Bone marrow (tissue), 2 donors: ENCODE measurements at places on chromosomes 13 and 19.

GRCh38 chr13:20141238-20142022 lies 19.4 kb downstream of the GJA3 start:
- DNase-seq: no peak

DNA sequence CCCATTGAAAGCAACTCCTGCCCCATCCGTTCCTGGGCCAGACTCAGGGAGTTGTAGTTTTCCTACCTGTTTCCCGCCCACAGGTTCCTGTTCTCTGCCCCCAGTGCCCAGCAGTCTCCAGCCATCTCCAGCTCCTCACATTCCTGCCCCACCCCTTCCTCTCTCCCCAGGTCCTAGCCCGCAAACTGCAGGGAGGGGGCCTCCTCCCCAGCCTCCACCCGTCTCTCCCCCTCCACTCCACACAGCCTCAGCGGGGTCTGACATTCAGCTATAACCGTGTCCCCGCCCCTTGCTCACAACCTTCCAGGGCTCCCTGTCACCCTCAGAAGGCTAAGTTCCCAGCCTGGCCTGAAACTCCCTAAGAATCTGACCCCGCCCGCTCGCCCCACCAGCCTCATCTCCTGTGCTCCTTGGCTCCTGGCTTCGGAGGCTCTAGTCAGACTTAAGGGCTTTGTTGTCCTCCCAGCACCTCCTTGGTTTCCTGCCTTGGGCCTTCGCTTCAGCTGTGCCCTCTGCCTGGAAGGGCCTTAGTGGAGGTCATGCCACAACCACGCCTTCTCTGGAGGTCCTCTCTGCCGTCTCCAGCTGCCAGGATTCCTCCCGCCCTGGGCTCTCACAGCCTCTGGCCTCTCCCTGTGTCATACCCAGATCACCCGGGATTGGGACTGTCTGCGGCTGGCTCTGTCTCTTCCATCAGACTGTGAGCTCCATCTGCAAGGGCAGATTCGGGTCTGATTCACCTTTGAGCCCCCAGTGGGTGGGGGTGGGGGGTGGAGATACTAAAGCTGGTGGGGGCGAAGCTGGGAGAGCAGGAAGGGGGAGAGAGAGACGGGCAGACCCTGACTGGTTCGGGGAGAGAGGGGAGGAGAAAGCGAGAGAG lies 5.1 kb upstream of the SPACA6 start:
- no peak for DNase-seq

DNA sequence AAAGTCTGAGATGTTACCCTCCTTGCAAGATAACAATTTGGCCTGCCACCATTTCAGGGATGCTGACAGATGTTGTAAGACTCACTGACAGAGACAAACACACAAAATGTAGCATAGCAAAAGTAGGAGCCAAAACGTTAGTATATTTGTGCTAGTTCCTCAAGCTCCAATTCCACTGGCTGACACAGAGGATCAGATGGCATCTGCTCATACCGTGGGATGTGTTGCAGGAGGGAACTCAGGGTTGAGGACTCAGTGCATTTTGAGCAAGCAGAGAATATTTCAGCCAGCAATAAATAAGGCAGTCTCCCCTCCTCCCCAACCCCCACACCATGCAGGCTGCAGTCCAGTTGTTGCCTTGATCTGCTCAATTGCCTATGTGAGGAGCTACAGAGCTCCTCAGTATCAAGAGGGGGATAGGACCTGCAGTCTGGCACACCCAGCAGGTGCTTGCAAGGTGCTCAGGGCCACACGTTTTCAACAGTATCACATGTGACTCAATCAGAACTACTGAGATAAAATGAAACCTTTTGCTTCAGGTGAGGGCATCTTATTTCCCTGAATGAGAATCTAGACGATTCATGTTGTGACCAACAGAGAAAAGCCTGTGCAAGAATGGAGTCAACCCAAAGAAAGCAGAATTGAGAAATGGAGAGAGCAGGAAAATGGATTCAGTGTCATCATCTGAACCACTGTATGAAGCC lies 23.6 kb upstream of the LRCH1 start:
- DNase-seq: no peak

- no peak for DNase-seq
Measured at GRCh38 chr19:3518659-3519058, 12.5 kb downstream of the FZR1 start.

DNA sequence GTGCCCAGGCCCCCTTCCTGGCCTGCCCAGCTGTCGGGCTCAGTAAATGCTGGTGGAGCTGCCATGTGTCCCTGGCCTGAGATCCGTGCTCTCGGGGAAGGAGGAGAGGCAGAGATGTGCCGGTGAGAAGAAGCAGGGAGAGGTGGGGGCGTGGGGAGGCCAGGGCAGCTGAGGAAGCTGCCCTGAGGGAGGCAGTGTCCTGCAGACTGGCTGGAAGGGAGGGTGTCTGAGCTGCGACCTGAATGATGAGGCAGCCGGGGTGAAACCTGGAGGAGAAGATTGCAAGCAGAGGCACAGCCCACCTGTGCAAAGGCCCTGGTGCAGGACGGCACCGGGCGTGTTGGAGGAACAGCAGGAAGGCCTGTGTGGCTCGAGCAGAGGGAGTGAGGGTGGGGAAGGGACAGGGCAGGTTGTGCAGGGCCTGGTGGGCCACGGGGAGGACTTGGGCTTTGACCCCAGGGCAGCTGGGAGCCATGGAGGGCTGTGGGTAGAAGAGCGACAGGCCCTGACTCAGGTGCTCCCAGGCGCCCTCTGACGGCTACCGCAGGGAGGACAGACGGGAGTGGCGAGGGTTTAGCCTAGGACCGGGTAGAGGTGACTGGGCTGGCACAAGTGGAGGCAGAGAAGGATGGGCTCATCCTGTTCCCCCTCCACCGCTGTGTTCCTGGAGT lies 14.0 kb upstream of the CELF5 start:
- peak; percentile 47 for DNase-seq

GRCh38 chr19:45276284-45276687 lies 25.2 kb downstream of the MARK4 start:
- DNase-seq: no peak

DNA sequence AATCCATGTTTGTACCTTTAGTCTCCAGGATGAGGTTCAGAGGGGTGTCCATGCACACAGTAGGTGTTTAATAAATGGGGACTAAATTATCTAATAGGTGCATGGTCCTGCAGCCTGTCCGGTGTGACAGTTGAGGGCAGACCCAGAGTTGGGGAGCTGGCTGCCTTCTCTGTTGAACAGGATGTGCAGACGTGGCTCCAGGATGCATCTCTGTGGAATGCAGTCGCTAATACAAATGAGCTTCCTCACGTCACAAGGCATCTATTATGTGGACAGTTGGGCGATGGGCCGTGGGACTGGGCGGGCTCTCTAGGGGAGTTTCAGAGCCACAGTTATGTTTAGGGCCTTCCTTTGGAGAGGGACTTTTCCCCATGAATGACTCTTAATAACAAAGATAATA lies 71.0 kb downstream of the SIPA1L3 start:
- no peak for DNase-seq

GRCh38 chr13:106879806-106880205 lies 311.9 kb upstream of the ARGLU1 start:
- DNase-seq: no peak

DNA sequence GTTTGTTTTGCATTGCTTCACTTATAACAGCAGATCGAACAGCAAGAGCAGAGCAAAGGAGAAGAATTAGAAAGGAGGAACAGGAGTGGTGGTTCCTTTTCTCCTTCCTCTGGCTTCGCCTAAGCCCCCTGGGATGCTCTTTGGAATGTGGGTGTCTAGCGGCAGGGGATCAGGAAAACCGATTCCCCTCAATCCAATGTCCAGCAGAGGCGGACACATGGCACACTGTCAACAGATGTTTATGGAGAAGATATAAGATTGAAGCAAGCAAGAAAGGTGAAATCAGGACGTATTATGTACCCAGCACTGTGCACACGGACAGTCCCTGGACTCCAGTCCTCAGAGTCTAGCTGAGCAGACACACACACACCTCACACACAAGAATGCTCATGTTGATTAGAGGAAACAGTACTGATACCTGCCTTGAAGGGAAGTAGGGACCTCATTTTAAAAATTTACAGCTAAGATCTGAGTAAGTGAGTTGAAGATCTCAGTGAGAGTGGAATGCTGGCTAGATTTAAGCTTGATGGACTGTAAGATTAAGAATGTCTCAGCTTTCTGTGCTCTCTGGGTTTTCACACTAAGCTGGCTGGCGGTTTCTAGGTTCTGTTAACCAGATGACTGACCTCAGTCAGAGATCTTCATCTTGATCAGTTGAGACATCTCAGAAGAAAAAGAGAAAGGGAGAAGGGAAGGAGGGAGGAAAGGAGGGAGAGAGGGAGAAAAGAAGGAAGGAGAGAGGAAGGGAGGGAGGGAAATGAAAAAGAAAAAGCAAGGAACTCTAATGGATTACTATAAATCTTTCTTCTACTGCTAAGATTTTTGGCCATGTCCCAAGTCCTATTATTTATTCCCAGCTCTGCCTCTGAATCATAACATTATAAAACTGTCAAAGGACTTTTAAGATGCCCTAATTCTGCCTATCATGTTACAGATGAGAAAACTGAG lies 44.8 kb downstream of the FLT1 start:
- no peak for DNase-seq

- DNase-seq: no peak
Measured at GRCh38 chr13:94706843-94707399, 5.4 kb downstream of the SOX21 start.

GRCh38 chr19:18292810-18293641 lies 11.6 kb upstream of the JUND start:
- DNase-seq: peak; percentile 19

DNA sequence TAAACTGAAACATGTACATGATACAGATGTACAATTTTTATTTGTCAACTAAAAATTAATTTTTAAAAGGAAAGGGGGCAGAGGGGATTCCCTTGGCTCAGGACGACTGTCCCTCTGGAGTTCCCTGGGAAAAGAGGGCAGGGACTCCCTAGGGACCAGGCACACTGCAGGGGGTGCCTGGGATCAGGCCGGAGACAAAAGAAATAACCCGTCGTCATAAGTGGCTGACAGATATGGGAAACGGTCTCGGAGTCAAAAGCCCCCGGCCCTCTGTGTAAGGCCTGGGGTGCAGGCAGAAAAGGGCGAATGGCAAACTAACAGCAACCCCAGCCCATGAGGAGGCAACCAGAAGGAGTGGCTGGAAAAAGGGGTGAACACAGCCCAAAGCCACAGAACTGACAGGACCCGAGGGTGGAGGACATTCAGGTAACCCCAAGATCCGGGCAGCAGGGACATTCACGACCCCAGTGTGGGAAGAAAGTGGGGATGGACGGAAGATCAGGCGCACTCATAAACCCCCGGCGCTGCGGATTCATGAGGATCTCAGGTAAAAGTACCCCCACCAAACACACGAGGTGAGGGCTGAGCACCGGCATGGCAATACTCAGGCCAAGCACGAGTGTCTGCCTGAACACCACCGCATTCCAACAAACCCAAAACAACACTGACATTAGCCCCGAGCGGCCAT lies 6.7 kb downstream of the MLLT1 start:
- no peak for DNase-seq

DNA sequence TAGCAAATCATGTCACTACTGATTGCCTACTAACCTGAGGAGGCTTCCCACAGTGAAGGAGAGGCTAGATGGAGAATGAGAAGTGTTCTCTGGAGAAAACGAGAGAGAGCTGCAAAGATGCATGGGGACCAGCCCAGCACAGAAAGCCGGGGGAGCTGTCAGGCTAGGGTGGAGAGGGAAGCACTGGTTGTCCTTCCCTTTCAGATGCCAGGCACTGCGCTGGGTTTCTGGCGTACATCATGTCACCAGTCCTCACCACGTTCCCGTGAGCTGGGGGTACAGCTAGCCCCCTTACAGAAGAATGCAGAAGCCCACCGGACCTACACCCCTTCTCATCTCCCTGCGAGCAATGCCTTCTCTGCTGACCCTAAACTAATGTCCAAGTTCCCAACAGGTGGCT lies 86.0 kb downstream of the STK24 start:
- no peak for DNase-seq

GRCh38 chr13:43021926-43022670 lies 1.3 kb upstream of the DNAJC15 start:
- no peak for DNase-seq

DNA sequence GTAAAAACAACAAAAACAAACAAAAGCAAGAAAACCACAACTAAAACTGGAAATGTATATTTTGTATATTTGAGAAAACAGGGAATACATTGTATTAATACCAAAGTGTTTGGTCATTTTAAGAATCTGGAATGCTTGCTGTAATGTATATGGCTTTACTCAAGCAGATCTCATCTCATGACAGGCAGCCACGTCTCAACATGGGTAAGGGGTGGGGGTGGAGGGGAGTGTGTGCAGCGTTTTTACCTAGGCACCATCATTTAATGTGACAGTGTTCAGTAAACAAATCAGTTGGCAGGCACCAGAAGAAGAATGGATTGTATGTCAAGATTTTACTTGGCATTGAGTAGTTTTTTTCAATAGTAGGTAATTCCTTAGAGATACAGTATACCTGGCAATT lies 17.1 kb downstream of the KLF5 start:
- no peak for DNase-seq

DNA sequence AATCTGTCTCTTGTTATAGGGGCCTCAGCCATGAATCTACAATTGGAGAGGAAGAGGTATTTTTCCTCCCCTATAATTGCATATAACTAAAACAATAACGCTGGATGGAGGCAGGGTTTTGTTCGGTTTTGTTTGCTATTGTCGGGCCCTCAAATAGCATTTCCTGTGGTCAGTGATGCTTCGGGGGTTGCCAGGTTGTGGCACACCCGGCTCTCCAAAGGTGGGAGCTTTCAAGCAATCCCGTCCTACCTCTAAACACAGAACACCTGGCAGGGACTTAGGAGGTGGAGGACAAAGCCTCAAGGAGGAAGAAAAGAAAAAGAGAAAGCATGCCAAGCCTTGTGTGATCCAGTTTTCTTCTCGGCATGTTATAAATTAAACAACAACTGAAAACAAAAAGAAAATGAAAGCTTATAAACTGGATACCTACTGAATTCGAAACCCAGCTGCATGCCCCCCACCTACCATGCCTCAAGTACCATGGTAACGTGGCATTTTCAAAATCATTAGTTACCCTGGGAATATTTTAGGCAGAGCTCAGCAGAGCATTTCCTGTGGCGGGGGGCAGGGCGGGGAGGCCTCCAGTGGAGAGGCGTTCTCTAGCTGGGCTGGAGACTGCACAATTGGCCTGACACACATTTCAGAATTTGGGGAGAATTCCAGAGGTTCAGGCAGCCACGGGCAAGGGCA lies 213.8 kb downstream of the DCLK1 start:
- no peak for DNase-seq

DNA sequence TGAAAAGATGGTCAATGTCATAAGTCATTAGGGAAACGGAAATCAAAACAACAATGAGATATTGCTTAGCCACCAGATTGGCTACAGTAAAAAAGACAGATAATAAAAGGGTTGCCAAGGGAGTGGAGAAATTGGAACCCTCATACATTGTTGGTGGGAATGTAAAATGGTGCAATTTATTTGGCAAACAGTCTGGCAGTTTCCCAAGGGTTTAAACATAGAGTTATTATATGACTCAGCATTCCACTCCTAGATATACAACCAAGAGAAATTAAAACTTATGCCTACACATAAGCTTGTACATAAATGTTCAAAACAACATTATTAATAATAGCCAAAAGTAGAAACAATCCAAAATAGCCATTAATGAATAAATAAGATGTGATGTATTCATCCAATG lies 9.9 kb upstream of the ZNF227 start:
- DNase-seq: no peak
